ENCODE measurements at places on chromosomes 3 and 15. TPM values are rescaled to one million over a fixed set of nuclear protein-coding genes. Genes with fewer than 3 reads are reported as not detected.

- no peaks in the 10 kb centered on the region for H3K4me1 ChIP-seq
- H3K27ac ChIP-seq, result no peak overlapping the region
- no peak overlapping the region for H3K4me3 ChIP-seq
- no peaks in the 10 kb centered on the region for H3K27me3 ChIP-seq
- no peak for DNase-seq
These were observed 57.7 kb downstream of the SUMF1 start for GRCh38 chr3:4409415-4409814.

GRCh38 chr3:115239717-115240116, 92.6 kb upstream of the ZBTB20 start:
- no peak overlapping the region for H3K27ac ChIP-seq
- no peaks in the 10 kb centered on the region for H3K36me3 ChIP-seq
- H3K4me3 ChIP-seq, result no peak overlapping the region
- H3K27me3 ChIP-seq, result no peaks in the 10 kb centered on the region
- DNase-seq, result no peak

GRCh38 chr3:110318108-110318507, 753.5 kb upstream of the NECTIN3 start:
- H3K27me3 ChIP-seq, result no peaks in the 10 kb centered on the region
- DNase-seq, result no peak
- no peak overlapping the region for H3K27ac ChIP-seq
- no peak overlapping the region for H3K4me3 ChIP-seq
- H3K36me3 ChIP-seq, result no peaks in the 10 kb centered on the region

LMAN1L gene
- total RNA-seq, result 1.1 TPM

GRM2 gene
- 5.1 TPM for total RNA-seq

GRM7 gene
- not detected for total RNA-seq

SENP8 gene
- 0.69 TPM for total RNA-seq

Measured in naive thymus-derived CD4-positive, alpha-beta T cell (primary cell).